ENCODE measurements at places on chromosomes 2 and 18.

GRCh38 chr18:77645170-77645872 lies 395.7 kb downstream of the GALR1 start:
- DNase-seq = no peak

GRCh38 chr2:170467568-170468422 lies 247.3 kb upstream of the SP5 start:
- DNase-seq = no peak

GRCh38 chr2:33069894-33070651 lies 123.3 kb downstream of the LTBP1 start:
- no peak for DNase-seq

DNA sequence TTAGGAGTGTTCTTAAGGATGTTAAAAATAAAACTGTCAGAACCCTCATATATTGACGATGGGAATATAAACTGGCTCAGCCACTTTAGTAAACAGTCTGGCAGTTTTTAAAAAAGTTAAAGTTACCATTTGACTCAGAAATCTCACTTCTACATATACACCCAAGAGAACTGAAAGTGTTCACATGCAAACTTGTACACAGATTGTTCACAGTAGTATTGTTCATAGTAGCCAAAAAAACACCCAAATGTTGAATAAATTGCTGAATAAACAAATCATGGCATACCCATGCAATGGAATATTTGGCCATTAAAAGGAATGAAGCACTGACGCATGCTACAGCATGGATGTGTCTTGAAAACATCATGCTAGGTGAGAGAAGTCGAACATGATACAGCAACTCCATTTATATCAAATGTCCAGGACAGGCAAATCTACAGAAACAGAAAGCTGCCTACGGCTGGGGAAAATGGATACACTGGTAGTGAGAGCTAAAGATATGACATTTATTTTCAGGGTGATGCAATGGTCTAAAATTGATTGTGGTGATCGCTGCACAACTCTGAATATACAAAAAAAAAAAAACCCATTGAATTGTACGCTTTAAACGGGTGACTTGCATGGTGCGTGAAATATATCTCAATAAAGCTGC lies 10.1 kb downstream of the RPL31 start:
- no peak for DNase-seq

GRCh38 chr18:45374878-45375630 lies 240.2 kb upstream of the SLC14A2 start:
- no peak for DNase-seq

DNA sequence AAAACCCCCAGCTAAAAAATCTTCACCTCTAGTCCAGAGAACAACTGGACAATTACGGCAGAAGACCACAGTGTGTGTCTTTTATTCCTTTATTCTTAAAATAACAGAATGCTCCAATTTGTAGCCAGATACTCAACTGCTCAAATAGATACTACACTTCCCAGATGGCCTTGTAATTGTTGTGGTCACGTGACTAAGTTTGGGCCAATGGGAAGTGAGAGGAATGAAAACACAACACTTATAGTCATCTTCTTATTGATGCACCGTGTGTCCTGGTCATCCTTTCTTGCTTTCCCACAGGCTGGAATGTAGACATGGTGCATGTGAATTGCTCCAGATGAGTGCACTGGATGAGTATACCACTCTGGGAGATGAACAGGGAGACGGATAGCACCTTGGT lies 145.1 kb downstream of the CDC42EP3 start:
- DNase-seq = no peak

GRCh38 chr2:28496781-28497180 lies 921 bp downstream of the PLB1 start:
- DNase-seq = no peak

DNA sequence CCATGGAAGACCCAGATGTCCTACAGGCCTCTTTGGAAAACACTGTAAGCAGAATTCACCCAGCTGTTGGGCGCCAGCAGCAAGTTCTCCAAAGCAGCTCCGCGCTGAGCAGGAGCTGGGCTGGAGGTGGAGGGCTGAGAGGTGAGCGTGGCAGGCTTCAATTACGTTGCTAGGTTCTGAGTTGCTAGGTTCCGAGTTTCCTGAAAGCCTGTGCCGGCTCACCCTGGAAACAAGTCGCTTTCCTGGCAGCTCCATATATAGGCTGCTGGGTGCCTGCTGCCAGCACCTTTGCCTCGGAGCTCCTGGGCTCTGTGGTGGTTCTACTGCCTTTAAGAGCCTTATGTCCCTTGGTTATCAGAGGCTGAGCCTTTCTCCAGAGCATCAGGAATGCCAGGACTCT lies 14.4 kb upstream of the EGR4 start:
- no peak for DNase-seq

Data from stimulated activated naive B cell treated with anti-CD40 and anti-IgM and Interleukin-4, amounts not matched to agents 10 μg/mL and 1 μg/mL and 100 μg/mL, for 72 hours (primary cell).